CD4-positive, alpha-beta T cell treated with Interleukin-12 subunit alpha and Interleukin-12 subunit beta, for 1 hour (primary cell): ENCODE measurements at places on chromosomes 6 and 20.

DNA sequence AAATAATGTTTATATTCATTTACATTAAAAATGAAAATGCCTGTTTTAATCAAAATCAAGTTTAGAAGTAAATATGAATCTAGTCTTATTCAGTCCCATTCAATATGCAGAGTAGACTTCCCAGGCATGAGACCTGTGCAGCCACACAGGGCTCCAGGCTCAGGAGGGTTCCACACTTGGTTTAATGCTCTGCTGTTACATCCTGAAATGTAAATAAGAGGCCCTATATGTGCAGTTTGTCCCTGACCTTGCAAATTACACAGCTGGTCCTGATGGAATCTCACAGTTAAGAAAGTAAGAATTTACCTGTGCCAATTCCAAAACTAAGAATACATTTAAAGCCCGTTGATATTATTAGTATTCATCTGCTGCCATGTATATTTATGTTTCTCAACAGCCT, 79.4 kb downstream of the ARHGAP18 start:
- no peak for DNase-seq

DNA sequence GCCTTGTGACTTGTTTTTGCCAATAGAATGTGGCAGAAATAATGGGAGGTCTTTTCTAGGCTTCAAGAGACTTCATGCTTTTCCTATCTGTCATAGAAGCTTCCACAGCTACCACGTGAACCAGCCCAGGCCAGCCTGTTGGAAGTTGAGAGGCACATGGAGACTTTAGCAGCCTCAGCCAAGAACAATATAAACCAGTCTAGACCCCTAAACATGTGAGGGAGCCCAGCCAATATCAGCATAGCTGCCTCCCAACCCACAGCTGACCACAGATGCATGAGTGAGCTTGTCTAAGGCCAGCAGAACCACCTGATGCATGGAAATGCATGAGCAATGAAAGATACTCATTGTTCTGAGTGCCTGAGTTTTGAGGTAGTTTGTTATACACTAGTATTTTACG, 540.7 kb upstream of the BTBD3 start:
- DNase-seq: no peak

DNA sequence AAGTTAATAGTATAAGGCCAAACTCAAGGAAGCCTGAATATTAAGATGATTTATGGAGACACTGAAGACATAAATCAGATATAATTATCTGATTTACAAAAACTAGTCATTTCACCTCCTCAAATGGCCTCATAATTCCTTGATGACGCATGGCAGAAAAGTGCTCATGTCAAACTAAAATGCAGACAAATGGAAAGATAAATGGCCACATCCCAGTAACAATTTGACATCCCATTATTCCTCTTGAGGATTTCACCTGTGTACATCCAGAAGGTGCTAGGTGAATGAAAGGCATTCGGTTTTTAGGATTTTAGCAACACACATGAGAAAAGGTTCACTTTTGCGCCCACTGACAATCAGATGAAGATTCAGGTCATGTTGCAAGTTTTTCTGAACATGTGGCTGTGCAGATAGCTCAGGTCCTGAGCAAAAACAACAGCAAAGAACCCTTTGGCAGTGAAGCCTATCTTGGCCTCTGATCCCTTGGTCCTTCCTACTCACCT, 24.2 kb downstream of the SGK1 start:
- no peak for DNase-seq

- DNase-seq: no peak
Measured at GRCh38 chr6:95263840-95264239, 313.5 kb upstream of the MANEA start.

DNA sequence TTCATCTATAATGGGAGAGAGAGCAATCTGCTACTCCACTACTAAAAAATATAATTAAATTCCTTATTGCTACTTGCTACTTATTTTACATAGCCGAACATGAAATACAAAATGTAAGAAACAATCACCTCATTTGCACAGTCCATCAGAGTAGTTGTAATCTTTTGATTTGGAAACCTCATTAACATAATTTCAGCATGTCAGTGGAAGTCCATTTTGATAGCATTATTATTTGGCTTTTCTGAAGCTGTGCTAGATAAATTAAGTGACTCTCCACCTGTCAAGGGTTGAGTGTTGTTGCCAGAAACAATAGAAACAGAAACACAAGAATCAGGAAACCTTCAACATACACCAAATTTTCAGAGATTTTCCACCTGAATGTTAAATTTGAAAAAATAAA, 250.0 kb downstream of the RFPL4B start:
- DNase-seq: no peak

- DNase-seq: no peak
Measured at GRCh38 chr6:129006724-129007514, 124.0 kb downstream of the LAMA2 start.

DNA sequence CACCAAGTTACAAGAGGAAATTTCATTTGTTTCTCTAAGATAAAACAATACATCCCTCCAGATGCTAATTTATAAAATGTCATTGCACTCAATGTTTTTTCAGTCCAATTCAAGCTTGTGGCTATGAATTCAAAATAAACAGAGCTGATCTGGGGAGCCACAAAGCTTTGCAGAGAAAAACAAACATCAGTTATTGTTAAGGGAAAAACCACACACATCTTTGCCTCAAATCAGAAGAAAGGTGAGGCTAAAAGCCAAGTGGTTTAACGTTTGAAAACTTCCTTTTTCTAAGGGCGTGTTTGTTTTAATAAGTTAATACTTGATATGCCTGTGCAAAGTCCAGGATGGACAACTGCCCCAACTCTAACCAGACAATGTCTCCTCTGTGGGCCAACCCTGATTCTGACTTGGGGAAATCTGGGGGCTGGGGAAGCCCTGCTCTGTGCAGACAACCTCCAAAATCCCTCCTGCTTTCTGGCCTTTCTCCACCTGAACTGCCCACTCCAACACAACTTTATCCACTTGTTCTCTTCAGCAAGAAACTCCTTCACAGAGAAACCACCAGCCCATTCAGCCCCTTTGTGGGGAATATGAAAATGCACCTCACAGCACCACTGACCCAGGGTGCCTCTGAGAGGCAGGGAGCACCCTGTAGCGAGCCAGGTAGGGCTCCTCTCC, 44.6 kb upstream of the NT5E start:
- no peak for DNase-seq

- DNase-seq: no peak
Measured at GRCh38 chr6:170035901-170036304, 255.0 kb downstream of the DLL1 start.

- no peak for DNase-seq
Measured at GRCh38 chr6:26206868-26207801, 119.9 kb downstream of the HFE start.

- no peak for DNase-seq
Measured at GRCh38 chr6:166173281-166173951, 5.8 kb upstream of the TBXT start.

DNA sequence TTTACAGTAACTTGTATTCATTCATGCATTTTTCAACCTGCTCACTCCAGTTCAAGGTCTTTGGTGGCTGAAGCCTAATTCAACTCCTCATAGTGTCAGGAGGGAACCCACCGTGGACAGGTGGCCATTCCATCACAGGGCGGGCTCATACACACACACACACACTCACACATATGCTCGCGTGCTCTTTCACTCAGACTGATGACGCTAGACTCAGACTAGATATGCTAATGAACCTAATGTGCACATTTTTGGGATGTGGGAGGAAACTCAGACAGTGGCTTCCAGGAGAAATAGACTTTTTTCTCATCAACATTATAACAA, 56.7 kb downstream of the TRIM27 start:
- DNase-seq: peak; percentile 47

DNA sequence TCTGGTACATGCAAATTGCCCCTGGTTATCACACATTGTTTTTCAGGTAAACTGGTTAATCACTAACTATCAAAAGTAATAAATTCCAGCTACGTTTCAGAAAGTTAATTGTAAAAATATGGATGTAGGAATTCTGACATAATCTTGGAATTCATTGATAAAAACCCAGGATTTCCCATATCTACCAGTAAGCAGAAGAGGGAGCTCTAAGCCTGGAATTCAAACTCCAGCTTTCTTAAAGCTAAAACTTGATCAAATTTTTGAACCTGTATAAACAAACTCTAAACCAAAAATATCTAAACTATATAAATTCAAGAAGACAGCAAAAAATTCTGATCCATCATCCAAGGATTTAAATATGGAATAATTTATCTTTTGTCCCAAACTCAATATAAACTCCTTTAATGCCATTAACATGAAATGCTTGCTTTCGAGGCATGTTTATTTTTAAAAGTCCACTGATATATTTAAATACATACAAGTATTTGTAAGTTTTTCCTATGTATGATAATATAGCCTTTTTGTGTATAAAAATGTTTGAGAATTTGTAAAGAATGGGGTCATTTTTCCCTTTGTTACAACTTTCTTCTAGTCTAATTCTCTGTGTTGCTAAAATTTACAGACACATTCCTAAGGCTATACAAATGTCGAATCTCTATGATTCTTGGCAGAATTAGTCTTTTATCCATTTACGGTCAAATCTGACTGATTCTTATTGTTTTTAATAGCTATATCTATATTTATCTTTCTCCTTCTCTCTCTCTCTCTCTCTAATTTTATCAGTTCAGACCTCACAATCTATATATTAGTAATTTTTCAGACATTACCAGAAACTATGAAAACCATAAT, 91.4 kb upstream of the RNF217 start:
- peak; percentile 3 for DNase-seq

- DNase-seq: peak; percentile 82
Measured at GRCh38 chr20:2688041-2688591, 4.5 kb upstream of the EBF4 start.
